ENCODE measurements at places on chromosomes 2 and 18.

- no peak for DNase-seq
Measured at GRCh38 chr2:212914392-212914791, 237.0 kb downstream of the IKZF2 start.

GRCh38 chr18:44909191-44909719 lies 228.6 kb downstream of the SETBP1 start:
- DNase-seq = no peak

DNA sequence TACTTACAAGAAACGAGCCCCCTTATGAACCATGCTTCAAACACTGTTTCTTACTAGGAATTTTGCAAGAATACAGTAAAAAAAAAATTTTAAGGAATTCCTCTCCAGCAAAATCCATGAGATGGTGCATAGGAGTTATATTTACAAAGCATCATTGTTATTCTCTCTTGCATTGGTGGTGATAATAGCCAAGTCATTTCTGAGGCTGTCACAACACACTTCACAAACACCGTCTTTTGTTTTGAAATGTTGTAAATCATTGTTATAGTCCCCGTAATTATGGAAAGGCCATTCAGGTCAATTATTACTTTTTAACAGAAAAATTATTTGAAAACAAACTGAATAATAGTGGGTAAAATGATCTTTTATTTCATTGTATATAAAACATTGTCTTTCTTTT lies 60.1 kb downstream of the DYNC1I2 start:
- no peak for DNase-seq

- no peak for DNase-seq
Measured at GRCh38 chr2:216490061-216490460, 8.6 kb upstream of the RPL37A start.

DNA sequence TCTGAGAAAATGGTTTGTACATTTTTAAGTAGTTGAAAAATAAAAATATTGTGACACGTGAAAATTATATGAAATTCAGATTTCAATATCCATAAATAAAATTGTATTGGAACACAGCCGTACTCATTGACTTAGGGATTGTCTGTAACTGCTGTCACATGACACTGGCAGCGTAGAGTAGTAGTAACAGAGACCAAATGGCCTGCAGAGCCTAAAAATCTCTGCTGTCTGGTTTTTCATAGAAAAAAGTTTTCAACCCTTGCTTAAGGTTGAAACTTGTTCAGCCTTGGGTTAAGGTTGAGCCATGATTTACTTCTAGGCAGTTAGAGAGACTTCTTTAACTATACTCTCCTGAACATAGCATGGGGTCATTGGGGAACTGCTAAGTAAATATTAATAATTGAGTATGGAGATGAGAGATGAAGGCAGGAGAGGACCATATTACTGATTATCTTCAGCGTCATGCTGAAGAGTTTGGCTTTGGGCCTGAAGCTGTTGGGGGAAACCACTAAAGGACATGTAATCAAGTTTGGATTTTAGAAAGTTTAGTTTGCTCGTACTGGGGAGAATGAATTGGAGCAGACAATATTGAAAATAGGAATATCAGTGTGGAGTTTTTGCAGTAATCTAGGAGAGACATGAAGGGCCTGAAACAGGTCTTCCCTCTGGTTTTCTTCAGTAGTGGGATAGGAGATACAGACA lies 16.2 kb downstream of the EML4 start:
- DNase-seq = no peak

- no peak for DNase-seq
Measured at GRCh38 chr2:126507425-126507911, 148.5 kb upstream of the GYPC start.

DNA sequence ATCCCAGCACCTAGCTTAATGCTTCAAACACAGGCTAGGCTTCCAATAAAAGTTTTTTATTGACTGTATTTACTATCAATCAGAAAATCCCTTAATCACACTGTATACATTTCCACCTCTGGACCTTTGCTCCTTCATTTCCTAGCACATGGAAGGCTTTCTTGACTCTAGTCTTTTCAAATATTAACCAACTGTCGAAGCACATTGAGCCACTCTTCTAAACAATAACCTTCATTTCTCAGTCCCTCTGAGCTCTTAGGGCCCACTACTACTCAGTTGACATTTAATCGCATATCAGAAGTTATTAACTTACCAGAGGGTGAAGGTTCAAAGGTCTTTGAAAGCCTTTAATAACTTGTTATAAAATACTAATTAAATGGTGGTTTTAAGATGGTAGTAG lies 37.4 kb downstream of the CERKL start:
- DNase-seq = no peak

- DNase-seq = no peak
Measured at GRCh38 chr2:224958873-224959272, 83.4 kb downstream of the DOCK10 start.

GRCh38 chr2:20650393-20650876 lies 463 bp downstream of the HS1BP3 start:
- no peak for DNase-seq

DNA sequence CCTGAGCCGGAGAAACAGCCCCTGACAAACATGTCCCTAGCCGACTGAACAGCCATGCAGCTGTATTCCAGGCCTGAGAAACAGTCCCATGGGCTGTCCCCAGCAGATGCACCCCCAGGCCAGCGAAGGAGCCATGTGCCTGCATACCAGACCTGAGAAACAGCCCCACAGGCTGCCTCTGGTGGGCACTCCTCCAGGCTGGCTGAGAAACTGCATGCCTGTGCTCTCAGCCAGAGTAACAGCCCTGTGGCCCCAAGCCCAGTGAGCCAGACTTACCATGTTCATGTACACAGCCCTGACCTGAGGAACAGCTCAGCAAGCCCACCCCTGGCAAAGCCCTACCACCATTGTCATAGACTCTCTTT lies 24.8 kb downstream of the BOLL start:
- no peak for DNase-seq

DNA sequence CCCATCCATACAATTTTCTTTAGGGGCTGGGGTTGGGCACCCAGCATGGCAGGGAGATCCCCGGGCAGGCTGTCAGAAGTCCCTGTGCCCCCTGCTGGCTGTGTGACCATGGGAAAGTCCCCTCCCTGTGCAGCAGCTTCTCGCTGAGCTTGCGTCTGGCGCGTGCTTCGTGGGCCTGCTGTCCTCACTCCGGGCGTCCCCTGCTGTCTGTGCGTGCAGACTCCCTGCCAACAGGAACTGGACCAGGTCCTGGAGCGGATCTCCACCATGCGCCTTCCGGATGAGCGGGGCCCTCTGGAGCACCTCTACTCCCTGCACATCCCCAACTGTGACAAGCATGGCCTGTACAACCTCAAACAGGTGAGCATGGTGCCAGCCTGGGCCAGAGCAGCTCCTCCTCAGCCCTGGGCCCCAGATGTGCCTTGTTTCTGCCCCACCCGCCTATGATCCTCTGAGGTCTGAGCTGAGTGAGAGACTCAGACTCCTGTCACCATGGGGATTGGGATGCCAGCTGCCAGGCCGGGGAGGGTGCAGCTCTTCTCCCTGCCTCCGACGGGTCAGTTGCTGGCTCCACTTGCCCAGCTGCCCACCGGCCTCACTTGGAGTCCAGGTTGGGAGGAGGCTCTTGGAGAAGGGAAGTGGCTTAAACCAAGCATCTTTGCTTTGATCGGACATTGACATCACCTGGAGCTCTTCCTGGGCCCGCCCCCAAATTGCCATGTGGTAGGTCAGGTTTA lies 28.6 kb downstream of the IGFBP2 start:
- no peak for DNase-seq

- DNase-seq = no peak
Measured at GRCh38 chr2:168596881-168597655, 141.0 kb downstream of the CERS6 start.

GRCh38 chr18:45039376-45039775 lies 358.7 kb downstream of the SETBP1 start:
- no peak for DNase-seq

GRCh38 chr2:169072163-169072925 lies 3.0 kb downstream of the DHRS9 start:
- DNase-seq = no peak

DNA sequence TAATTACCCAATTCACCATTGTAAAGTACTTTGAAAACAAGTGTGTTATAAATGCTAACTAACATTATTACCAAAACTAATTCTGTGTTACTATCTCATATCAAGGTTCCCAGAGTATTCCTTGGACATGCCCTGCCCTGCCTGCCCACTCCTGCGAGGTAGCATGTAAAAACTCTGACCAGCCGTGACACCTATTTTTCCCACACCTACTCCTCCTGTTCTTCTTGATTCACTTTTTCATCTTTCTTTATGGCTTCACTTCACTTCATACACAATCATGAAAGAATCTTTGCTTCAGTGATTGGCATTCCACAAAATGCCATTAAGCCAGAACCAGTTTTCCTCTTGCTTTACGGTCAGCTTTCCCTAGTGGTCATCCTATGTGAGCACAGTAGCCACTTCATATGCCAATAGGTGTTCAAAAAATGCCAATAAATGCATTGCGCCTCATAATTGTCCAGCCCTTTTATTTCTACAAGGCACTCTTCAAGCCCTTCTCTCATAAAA lies 42.6 kb upstream of the SETBP1 start:
- no peak for DNase-seq

DNA sequence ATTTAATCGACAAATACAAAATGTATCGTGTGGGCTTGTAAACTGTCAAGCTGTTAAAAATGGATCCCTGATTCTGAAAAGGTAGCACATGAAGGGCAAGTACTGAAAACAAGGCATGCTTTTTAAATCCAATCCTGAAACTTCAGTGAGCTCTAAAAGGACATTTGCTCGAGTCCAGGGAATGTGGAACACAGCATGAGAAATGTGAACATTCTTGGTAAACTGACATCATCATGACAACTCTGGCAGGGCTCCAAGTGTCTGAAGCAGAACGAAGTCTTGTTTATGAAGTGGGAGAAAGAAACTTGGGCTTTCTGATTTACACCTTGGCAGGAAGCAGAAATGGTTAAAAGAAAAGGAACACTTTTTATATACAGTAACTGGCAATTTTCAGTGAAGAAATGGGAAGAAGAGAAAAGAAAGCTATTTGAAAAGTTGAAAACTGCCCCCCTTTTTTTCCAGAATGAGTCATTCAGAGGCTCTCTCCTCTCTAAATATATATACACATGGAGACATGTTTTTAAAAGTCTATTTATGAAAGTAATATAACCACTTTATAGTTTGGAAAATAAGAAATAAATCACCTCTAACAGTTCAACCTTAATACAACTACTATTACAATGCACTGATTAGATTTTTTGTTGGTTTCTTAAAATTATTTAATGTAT lies 120.8 kb downstream of the GAREM1 start:
- DNase-seq = peak; percentile 48

- DNase-seq = no peak
Measured at GRCh38 chr18:48398074-48398473, 11.1 kb downstream of the ZBTB7C start.

- DNase-seq = peak; percentile 19
Measured at GRCh38 chr2:169528271-169528701, 18.8 kb downstream of the KLHL41 start.

DNA sequence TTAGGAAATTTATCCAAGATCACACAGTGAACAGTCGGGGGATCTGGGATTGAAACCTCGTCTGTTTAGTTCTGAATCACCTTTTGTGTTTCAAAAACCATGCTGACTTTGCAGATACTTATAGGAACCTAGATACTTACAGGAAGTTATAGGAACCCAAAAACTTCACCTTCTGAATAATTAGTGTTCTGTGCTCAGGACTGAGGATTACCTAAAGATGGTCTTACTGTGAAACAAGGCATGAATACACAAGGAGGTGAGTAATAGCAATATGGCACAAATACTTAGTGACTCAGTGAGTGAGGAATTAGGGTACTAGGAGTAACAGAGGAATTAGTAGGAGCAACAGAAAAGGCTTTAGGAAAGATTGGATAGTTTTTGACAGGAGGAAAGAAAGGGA lies 145.5 kb downstream of the LRATD1 start:
- DNase-seq = no peak

- DNase-seq = no peak
Measured at GRCh38 chr2:174482854-174483253, 4.0 kb downstream of the GPR155 start.

GRCh38 chr2:57434441-57434840 lies 612.2 kb upstream of the VRK2 start:
- no peak for DNase-seq

DNA sequence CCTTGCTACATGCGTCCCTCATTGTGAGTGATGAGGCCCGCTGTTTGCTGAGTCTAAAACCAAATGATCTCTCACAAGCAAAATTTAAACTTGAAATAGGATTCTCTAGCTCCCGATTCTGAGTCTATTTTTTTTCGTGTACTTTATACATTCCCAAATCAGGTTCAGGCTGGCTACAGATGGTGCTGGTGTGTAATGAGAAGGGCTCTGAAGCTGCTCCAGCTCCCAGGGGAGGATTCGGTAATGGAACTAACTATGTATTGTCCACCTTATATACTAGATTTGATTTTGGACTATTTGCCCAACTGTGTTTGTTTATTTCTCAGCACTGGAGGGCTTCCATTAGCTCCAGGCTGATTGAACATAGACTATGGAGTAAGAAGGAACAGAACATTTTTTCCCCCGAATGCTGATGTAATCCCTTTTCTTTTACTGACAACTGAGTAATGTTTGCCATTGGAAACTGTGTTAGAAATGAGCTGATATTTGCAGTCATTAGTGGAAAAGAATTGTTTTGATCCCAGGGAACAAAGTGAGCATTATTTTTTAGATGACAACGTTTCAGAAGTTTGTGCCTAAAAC lies 274.0 kb upstream of the FIGN start:
- DNase-seq = no peak

DNA sequence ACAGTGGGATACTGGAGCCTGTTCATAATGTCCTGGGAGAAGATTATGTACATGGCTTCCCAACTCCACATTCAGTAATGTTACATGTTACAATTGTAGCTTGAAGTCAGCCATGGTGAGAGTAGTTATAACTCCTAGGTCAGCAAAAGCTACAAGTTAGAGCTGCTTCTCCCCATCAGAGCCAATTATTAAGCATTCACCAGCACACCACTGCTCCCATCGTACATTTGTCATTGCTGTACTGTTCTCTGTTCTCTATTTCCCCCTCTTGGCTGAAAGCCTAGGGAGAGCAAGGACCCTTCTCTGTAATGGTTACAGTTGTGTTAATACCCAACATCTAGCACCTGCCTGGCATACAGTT lies 5.3 kb upstream of the TLK1 start:
- no peak for DNase-seq
